Left kidney (tissue), 8 donors: ENCODE measurements at places on chromosomes 16 and 17. TPM values are rescaled to one million over a fixed set of nuclear protein-coding genes. Genes with fewer than 3 reads are reported as not detected.
A peak's percentile ranks its signal among the peaks of the same experiment; 100 is the strongest.

DNA sequence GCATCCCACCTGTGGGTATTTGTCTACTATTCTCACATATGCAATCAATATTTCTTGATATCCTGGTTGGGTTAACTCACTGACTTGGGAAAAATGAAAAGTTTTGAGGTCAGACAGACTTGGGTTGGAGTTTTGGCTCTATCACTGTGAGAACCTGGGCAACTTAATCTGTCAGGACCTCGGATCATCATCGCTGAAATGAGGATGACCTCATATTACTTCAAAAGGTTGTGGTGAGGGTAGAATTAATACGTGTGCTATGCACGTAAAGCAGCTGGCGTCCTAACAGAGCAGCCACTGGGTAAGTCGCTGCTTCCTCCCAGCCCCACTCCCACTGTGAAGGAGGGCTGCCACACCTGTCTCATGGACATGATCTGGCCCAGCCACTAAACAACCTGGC, 57.3 kb downstream of the COG7 start:
- no peak for DNase-seq

DNA sequence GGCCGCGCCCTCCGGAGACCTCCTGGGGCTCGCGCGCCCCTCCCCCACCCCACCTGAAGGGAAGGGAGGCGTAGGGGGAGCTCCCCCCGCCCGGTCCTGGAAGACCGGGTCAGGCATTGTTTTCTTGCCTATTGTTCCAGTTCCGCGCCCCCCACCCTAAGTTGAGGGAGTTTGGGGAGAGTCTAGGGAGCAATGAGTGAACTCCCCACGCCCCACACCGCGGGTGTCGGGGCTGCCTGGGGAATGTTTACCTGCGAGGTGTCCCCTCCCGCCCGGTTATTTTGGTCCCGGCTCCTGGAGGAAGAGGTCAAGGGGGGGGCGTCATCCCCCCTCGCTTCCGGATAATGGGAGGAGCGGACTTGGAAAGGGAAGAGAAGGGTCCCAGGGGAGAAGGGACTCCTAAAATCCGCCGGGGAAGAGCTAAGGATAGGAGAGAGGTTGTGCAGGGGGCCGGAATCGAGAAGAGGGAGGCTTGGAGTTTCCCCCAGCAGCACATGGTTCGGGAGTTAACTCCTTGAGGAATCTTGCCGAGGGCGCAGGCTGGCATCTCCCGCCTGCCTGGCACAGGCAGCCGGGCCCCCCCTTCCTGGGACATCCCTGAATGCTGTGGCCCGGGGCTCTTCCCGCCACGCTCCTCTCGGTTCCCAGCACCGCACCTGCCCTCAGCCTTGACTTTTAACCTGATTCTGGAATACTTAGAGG, 881 bp downstream of the MLLT6 start:
- no peak for DNase-seq

DNA sequence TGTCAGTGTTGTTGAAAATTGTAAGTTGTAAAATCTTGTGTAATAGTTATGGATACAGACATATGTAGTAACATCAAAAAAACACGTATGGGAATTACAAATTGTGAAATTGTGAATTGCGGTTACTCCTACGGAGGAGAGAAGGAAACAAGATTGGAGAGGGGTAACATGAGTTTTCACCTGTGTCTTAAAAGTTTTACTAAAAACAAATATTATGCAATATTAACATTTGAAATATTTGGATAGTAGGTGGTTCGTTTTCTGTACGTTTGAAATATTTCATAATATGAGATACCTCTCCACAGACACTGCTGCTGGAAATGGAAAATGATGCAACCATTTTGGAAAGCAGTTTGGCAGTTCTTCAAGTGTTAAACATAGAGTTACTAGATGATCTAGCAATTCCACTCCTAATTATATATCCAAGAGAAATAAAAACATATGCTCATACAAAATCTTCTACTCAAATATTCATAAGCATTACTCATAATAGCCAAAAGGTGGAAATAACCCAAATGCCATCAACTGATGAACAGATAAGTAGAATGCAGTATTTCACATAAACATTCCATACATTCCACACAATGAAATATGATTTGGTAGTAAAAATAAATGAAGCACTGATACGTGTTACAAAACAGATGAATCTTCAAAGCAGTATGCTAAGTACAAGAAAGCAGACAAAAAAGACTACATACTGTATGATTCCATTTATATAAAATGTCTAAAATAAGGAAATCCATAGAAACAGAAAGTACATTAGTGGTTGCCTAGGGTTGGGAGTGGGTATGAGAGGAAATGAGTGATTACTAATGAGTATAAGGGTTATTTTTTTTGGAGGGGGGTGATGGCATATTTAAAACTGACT, 40.7 kb upstream of the ABCA10 start:
- DNase-seq = no peak

GRCh38 chr17:41985919-41986318, 19.3 kb downstream of the CNP start:
- DNase-seq = no peak

DNA sequence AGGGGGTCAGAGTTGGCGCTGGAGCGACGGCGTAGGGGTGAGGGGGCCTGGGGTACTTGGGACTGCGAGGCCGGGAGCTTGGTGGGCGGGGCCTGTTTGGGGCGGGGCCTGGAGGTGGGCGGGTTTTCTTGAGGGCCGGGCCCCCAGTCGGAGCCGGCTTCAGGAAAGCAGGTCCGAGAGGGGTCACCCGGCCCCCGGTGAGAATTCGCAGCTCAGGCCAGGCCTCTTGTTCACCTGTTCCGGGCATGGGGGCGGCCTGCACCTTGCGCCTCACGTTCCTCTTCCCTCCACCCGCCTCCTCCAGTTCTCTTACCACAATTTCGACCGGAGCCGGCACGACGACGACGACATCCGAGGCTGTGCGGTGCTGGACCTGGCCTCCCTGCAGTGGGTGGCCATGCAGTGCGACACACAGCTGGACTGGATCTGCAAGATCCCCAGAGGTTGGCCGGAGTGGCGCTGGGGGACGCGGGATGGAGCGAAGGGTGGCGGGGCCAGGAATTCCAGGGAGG, 52.5 kb downstream of the MRC2 start:
- DNase-seq = no peak

GRCh38 chr16:51313198-51313597, 162.1 kb upstream of the SALL1 start:
- DNase-seq = no peak

GRCh38 chr17:32928586-32929535, 908 bp downstream of the TMEM98 start:
- peak; percentile 68 for DNase-seq

- no peak for DNase-seq
These were observed 28.6 kb upstream of the HYDIN start for GRCh38 chr16:71259086-71259485.

DNA sequence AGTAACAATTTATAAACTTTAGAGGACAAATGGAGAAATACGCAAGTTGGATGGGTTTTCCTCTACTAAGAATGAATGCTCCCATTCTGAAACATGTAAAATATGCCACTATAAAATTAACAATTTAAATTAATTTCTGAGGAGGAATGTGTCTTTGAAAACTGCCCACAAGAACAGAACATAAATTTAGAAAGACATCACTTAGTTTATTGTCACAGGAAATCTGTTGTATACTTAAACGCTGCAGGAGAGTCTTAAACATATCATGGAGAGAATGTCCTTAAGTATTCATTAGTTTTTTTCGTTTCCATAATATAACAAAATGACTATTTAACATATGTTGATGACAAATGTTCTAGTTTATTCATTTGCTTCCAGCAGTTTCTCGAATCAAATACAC, 29.6 kb downstream of the USP32 start:
- no peak for DNase-seq

- DNase-seq = no peak
These were observed 841 bp downstream of the ALOXE3 start for GRCh38 chr17:8117367-8117979.

GRCh38 chr17:45087504-45087975, 26.4 kb downstream of the NMT1 start:
- no peak for DNase-seq

DNA sequence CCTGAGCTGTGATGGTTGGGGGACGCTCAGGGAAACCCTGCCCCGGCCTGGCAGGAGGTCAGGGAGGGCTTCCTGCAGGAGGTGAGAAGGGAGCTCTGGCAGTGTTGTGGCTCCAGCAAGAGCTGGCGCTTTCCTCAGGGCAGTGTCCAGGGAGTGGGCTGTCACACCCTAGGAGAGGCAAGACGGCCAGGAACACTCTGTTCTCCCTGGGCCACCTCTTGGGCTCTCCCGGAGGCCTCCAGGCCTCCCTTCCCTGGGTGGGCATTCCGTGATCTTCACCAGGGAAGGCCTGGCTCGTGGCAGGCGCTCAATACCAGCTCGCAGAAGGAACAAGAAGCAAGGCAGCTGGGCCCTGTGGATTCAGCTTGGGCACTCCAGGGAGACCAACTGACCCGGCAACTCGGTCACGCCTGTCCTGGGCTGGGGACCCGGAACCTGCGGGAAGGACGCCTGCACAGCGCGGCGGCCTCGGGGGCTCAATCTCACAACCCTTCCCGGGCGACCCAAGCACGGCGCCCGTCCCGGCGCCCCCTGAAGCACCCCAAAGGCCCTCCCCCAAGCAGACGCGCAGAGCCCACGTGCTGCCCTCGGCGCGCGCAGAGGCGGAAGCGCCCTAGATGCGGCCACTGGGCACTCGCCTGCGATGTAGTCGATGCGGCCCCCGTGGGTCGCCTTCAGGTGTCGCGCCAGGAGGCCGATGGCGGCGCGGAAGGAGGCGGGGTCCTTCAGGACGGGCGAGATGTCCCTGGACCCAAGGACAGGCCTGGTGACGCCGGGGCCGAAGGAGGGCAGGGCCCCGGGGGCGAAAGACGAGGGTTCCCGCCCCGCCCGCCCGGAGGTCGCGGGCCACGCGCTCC, 588 bp downstream of the APRT start:
- peak; percentile 75 for DNase-seq

GRCh38 chr17:21523497-21524210, 147.5 kb downstream of the KCNJ12 start:
- DNase-seq = no peak

DNA sequence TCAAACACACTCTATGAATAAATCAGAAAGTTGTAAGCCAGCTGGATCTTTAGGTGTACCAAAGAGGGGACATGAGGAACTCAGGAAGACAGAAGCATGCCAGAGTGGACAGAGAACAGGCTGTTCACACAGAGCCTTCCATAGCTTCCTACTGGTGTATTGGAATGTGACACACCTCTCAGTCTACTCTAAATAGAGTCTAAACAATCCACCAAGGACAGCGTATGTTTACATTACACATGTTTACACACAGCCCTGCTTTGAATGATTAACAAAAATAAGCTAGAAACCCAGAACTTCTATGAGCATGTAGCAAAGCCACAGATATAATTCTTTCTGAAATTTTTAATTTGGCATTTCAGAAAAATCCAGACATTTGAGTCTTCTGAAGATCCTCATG, 1279.0 kb upstream of the CDH8 start:
- no peak for DNase-seq

GRCh38 chr17:66355510-66355909, 53.1 kb downstream of the PRKCA start:
- no peak for DNase-seq

GRCh38 chr16:17205279-17206211, 265.2 kb downstream of the XYLT1 start:
- no peak for DNase-seq

DNA sequence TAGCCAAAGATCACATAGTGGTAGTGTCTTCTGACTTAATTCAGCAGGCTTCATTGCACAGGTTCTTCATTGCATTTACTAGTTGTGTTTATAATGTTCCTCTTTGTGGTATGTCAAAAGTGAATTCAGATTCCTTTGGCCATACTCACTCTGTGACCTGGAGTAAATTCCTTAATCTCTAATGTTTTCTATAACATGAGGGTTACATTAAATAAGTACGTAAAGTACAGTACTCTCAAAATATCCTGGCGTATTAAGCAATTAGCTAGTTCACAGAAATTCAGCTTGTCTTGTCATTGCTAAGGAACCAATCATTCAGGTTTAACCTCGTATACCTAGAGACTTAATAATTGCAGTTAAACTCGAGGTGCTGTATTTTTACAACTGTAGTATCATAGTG, 4.2 kb downstream of the RPS6KB1 start:
- DNase-seq = no peak

The ATXN2L gene
- 108 TPM for polyA plus RNA-seq

The EVPL gene
- 19.8 TPM for polyA plus RNA-seq

The KRT13 gene
- 0.25 TPM for polyA plus RNA-seq

The MRTFB gene
- polyA plus RNA-seq = 47.4 TPM

The SMIM36 gene
- polyA plus RNA-seq = 0.05 TPM

The PRSS27 gene
- polyA plus RNA-seq = 1.3 TPM
